Posterior vena cava (tissue), 2 donors: ENCODE measurements at places on chromosomes 7 and 10. TPM values are rescaled to one million over a fixed set of nuclear protein-coding genes. Genes with fewer than 3 reads are reported as not detected.

DNA sequence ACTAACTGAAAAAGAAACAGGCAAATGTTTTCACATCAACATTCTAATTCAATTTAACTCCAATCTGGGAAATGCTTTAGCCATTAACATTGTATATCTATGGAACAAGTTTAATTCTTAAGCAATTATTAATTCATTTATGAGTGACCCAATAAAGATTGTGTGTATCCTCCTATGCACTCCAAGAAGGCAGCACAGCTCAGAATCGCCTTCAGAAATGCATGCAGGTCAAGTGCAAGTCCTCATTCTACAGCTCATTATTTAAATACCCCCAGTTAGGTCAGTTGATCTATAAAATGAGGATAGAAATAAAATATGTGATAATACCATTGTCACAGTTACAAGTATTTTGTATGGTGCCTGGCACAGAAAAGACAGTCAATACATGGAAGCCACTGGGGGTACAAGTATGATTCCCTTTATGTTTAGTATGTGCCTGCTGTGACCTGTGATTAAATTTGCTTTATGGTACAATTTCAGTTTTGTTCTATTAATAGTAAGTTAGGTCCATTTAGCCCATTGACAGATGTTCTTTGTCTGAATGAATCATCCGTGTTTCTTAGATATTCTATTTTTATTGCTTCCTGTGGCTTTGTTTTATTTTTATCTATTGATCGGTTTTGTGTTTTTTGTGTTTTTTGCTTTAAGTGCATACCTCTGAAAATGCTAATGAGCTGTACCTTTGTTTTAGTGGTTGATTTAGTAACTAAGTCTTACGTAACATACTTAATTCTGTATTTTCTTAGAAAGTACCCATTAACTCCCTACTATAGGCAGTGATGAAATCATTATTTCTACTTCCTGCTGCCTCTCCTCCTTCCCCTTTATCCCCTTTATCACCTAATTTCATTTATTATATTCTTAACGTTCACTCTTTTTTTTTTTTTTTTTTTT lies 42.8 kb downstream of the CPXM2 start:
- DNase-seq = no peak

DNA sequence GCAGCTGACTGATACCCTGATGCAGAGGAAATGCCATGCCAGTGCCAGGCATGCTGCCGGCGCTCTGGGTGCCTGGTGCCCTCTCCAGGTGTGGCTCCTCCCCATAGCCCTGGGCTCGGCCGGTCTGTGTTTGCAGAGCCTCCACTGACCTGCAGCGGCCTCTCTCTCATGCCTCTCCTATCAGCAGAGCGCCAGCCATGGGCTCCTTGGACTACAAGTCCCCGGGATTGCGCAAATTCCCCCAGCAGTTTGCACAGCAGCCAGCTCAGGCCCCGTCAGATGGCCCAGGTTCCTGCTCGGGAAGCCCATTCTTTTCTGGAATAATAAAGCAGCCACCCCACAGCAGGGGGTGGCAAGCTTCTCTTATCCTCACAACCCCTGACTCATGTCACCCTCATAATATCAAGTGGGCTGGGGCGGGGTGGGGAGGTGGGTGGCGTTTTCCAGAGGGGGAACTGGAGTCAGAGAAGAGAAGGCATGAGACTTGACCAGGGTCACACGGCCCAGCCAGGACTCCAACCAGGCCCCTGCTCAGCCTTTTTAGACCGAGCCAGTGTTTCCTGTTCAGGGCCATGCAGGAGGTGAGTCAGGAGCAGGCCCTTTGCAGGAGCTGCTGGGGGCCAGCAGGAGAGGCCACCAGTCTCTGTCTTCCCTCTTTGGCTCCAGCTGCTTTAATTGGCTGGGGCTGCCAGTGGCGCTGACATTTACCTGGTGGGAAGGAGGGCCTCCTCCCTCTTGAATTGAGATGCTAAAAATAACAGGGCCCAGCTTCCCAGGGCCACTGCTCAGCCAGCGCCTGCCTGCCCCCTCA lies 58.6 kb downstream of the ZMIZ1 start:
- DNase-seq = peak; percentile 94

GRCh38 chr10:33455029-33455428 lies 120.6 kb upstream of the NRP1 start:
- no peak for DNase-seq

DNA sequence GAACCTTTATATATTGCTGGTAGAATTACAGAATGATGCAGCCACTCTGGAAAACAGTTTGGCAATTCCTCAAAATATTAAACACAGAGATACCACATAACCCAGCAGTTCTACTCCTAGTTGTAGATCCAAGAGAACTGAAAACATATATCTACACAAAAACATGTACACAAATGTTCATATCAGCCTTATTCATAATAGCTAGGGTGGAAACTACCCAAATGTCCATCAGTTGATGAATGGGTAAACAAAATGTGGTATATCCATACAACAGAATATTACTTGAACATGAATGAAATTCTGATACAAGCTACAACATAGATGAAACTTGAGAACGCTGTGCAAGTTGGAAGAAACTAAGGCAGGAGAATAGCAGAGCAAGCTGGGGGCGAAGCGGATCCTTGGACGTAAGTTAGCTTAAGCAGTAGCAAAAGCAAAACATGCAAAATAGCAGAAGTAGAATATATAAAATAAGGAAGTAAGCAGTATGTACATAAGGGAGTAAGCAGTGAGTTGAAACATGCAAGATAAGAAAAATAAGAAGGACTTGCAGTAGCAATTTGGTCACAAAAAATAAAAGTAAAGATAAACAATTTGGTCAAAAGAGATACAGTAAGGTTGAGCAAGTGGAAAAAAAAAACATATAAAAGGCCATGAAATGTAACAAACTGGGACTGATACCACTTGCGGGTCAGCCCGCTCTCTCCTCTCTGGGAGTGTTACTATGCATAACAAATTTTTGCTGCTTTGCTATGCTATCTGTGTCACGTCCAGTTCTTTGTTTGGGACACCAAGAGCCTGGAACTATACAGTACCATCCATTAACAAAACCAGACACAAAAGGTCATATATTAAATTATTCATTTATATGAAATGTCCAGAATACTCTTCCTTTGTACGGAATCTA lies 18.0 kb upstream of the HILPDA start:
- DNase-seq = no peak

DNA sequence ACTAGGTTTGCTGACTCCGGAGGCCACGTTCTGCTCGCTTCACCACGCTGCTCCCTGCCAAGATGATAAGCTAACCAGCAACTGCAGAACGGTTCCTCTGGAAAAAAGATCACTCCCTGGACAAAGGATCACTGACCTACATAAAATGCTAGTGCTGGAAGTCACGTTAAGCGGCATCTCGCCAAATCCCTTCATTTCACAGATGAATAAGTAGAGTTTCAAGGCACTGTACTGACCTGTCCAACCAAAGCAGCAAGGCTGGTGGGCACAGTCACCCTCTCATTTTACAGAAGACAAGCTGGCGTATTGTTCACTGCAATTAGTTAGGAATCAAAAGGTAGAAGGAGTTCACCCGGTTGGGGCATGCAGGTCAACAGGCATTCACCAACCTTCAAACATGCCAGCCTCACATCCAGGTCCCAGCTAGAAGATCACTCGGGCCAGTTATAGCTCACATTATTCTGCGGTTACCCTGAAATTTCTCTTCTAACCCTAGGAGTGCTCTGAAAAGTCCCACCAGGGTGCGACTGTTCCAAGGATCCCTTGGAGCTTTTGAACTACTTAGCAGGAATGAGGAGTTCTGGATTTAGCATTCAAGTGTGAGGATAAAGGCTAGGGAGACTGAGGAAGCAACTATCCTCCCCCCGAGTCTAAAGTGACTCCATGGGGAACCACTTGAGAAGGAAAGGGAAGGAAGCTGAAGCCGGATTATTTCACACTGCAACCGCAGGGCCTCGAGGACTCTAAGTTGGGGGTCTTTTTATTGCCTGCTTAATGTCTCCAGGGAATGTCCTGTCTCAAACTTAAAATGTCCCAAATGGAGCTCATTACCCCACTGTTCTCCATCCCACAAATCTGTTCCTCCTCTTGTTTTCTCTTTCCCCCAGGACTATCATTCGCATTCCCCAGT lies 32.8 kb downstream of the HIPK2 start:
- DNase-seq = no peak

DNA sequence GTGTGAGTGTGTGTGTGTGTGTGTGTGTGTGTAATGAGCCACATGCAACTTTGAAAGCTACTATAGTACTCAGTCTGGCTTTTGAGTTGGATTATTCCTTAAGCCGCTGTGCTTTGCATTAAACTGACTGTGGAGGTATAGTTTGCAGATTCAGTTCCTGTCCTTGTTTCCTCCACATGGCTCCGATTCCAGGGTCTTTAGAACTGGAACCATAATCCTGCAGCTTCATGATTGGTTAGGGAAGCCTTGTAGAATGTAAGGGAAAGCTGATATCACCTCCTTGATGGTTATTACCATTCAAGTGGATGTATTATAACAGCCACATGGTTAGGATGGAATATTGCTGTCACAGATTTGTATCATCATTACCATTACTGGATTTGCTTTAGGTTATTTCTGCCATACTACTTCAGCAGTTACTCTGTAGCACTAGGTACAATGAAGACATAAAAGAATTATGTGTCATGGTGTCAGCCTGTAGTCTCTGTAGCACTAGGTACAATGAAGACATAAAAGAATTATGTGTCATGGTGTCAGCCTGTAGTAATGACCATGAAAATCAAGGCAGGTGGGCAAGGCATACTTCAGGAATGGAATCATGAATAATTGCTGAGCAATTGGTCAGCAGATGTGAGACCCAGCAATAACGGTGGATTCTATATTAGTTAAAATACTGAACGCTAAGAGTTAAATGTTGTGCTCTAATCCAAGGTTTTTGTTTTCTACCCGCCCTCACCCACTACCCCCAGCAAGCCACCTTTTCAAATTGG lies 275.1 kb upstream of the FZD1 start:
- no peak for DNase-seq

DNA sequence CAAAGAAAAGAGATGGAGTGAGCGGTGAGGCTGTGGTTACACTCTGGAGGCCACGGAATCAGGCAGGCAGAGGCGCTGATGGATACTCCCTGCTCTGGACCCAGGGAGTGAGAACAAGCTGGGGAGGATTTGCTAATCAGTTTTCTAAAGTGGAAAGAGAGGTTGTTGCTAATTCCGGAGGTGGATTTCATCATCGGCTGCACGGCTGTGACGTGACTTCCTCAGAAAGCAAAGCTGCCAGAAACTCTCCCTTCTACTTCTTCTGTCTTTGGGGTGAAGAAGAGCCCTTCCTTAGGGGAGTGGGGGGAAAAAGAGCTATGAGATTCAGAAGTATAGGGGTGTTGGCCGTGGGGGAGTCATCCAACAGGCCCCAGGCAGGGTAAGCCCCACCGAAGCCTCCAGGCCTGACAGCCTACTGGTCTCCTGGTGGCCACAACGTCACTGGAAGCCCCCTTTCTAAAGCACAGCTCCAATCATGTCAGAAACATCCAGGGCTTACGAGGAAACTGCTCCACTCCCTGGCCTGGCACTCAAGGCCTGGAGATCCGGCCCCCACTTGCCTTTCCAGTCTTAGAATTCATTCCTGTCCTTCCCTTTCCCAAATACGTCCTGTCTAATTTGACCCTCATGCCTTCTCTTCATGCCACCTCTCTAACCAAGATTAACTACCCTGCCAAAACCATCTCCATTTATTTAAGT lies 114.5 kb downstream of the HIP1 start:
- peak; percentile 85 for DNase-seq

DNA sequence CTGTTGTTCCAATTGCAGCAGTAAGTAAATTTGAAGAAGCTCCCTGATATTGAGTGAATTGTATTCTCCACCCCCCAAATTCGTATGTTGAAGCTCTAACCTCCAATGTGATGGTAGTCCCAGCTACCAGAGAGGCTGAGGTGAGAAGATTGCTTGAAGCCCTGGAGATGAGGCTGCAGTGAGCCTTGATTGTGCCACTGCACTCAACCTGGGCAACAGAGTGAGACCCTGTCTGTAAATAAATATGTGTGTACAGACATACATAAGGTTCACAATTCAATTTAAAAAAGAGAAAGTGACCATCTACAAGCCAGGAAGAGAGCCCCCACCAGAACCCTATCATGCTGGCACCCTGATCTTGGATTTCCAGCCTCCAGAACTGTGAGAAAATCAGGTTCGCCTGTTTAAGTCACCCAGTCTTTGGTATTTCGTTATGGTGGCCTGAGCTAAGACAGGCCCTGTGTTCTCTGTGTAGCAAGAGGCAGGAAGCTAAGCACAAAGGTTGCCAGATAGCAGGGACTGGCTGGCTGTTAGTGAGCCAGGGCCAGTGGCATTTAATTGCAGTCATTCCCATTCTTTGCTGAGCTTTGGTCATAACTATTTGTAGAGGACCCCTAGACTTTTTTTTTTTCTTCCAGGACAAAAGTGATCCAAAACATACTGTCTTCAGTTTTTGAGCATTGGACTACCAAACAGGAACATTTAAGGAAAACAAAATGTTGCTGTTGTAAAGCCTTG lies 45.6 kb downstream of the AUTS2 start:
- no peak for DNase-seq

DNA sequence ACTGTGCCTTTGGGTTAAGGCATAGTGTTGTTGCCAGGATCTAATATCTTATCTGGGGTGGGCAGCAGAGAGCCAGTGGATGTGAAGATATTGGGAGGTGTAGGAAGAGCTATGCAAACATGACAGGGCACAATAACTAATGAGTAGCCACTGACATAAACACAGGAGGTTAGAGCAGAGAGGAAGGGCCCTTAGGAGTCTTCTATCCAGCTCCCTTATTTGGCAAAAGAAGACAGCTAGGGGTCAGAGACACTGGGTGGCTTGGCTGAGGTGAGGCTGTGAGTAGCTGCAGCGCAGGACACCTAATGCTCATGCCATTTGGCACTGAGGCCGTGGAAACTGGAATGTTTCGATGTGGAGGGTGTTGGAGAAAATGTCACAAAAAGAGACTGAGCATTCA lies 176.3 kb upstream of the TCF7L2 start:
- no peak for DNase-seq

DNA sequence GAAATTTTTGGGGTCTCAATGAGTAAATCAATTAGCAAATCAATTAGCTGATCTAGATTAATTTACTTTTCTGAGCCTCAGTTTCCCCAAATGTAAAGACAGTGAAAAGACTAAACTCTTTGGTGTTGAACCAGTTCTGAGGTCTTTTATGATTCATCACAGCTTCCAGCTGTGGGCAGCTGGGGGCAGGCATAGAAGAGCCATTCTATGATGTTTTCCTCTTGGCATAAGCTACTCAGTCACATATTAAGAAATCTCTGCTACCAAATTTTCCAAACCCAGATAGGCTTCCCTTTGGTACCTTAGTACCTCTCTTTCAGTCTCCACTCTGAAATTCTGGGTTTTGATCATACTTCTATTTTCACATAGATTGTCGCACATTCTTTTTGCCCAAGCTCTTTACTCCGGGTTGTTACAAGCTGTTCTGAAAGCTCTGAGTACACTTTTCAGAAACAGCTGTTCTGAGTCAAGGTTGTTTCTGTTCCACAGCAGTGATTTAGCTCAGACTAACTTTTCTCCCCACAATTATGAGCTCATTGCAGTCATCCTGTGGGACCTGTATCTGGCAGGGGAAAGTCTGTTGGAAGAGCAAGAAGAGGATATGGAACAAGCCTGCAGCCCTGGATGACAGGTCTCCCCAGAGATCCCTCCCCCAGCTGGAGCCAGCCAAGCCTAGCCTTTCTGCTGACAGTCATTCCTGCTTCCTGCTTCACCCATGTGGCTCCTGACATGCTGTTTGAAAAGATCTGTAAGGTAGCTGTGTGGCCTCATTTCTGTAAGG lies 599.6 kb upstream of the GHITM start:
- DNase-seq = peak; percentile 85

GRCh38 chr7:155931396-155932085 lies 119.3 kb upstream of the SHH start:
- no peak for DNase-seq

Gene TUBB8
- total RNA-seq = not detected

Gene ACTL6B
- total RNA-seq = not detected
